ENCODE measurements at places on chromosomes 12 and 14.

DNA sequence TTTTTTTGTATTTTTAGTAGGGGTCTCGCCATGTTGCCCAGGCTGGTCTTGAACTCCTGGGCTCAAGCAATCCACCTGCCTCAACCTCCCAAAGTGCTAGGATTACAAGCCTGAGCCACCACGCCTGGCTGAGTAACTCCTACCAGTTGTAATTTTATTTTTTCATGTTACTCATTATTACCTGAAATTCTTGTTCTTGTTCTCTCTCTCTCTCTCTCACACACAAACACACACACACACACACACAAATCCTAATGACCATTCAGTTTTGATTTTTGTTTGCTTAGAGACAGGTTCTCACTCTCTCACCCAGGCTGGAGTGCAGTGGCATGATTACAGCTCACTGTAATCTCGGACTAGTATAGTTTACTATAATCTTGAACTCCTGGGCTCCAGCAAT lies 30.2 kb downstream of the DNAL1 start:
- no peak for DNase-seq

GRCh38 chr12:71159878-71160277 lies 2.1 kb upstream of the TSPAN8 start:
- no peak for DNase-seq

DNA sequence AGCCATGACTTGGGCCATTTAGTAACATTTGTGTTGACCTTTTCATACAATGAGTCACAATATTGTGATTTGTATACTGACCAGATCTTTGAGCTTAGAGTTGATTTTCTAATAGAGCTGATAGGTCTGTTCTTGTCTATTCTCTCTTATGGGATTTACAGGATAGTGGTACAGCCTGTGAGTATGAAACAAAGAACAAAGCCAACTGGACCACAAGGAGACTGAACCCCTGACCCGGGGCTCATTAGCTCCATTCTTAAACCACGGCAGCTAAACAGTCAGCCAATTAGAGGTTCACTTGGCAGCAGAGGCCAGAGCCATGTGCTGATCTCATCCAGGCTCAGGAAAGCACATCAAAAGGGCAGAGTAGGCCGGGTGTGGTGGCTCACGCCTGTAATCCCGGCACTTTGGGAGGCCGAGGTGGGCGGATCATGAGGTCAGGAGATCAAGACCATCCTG lies 59.1 kb upstream of the GNPNAT1 start:
- no peak for DNase-seq

GRCh38 chr12:105915997-105916759 lies 222.6 kb downstream of the NUAK1 start:
- DNase-seq: no peak

GRCh38 chr12:22600181-22600580 lies 24.8 kb upstream of the ETNK1 start:
- DNase-seq: no peak

DNA sequence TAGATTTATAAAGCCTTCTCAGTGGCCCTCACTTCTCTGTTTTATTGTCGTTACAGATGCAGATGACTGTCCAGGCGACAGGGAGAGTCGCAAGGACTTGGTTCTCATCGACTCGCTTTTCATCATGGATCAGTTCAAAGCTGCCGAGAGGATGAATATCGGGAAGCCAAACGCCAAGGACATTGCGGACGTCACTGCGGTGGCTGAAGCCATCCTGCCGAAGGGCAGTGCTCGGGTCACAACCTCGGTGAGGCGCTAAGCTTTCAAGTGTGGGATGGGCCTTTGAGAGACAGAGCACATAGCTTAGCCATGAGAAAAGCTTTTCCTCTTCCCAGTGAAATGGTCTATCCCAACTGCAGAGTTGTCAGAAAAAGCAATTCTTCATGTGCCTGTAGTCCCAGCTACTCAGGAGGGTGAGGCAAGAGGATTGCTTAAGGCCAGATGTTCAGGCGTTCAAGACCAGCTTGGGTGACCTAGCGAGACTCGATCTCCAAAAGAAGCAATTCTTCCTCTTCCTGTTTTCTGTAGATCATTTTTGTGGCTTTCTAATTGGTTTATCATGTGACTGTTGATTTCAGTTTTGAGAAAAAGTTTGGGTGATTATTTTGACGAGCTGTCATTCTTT lies 56.4 kb downstream of the EP400 start:
- DNase-seq: no peak

GRCh38 chr12:104427547-104427938 lies 29.2 kb upstream of the CHST11 start:
- no peak for DNase-seq

DNA sequence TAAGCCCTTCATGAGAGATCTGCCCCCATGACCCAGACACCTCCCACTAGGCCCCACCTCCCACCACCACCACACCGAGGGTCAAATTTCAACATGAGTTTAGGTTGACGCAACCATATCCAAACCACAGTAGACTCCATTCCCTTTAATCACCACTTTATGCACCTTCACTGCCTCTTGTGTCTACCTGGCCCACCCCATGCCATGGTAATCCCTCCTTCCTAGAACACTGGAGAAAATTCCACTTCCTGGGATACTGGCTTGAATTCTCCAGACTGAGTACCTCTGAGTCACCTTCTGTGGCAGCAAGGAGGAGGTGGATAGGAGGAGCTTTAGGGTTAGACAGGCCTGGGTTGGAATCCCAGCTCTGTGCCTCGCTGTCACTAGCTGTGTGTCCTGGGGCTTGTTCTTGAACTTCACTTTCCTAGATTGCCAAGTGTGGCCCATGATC lies 26.1 kb upstream of the CIPC start:
- DNase-seq: no peak

DNA sequence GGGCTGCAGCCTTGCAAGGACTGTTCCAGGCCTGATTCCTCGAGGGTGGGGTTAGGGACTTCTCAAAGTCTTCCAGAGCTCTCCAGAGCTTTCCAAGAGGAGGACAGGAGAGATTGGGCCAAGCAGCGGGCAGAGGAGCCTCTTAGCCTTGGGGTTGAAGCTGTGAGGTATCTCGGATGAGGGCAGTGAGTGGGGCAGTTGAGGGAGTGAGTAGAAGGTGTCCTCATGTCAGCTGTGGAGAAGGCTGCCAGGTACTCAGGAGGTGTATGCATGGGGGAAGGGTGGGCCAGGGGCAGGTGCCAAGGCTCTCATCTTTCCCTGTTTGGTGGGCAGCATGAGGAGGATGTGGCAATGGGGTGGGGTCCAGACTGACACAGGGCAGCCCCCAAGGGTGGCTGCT lies 7.7 kb downstream of the KRT83 start:
- no peak for DNase-seq

DNA sequence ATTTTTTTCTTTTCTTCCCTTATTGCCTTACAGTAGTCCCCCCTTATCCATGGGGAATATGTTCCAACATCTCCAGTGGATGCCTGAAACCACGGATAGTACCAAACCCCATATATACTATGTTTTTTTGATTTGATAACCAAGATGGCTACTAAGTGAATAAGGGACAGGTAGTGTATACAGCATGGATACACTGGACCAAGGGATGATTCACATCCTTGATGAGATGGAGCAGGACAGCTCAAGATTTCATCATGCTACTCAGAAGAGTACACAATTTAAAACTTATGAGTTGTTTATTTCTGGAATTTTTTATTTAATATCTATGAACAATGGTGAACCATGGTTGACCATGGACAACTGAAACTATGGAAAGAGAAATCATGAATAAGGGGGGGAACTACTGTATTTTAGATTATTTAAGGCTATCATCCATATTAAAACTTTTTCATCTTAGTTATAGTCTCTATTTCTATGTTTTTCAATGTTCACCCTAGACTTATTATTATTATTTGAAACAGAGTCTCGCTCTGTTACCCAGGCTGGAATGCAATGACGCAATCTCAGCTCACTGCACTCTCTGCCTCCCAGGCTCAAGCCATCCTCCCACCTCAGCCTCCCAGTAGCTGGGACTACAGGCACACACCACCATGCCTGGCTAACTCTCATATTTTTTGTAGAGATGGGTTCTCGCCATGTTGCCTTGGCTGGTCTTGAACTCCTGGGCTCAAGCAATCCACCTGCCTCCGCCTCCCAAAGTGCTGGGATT lies 188.0 kb upstream of the PELI2 start:
- no peak for DNase-seq

- DNase-seq: no peak
Measured at GRCh38 chr14:50926851-50927386, 17.4 kb downstream of the PYGL start.

DNA sequence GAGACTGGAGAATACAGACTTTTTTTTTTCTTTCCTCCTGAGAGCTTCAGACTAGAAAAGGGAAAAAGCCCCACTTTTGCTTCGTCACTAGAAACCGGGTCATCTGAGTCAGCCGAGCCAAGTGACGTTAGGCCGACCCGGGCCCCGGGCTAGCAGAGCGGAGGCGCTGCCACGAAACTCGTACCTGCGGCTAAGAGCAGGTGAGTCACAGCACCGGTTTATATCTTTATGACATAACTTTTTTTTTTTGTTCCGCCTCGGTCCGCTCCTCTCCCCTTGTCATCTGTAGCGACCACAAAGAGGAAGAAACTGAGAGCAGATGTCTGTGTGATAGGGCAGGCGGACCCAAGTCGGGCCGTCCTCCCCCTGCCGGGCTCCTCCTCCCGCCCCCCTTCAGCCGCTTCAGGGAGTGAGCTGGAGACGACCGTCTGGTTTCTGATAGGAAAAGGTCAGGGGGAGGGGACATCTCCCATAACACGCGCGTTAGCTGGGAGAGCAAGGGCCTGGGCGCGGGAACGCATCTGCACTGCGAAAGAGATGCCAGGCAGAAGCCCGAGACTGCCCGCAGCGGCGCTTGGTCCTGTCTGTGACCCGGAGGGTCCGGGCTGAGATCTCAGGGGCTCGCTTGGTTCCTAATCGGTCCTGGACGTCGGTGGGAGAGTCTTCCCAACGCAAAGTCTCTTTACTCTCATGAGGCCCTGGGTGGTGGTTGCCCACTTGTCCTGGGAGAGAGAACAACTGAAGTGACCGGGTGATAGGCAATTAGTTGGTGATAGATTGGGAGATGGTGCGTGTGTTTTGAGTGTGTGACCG lies 586 bp downstream of the TTC6 start:
- no peak for DNase-seq

DNA sequence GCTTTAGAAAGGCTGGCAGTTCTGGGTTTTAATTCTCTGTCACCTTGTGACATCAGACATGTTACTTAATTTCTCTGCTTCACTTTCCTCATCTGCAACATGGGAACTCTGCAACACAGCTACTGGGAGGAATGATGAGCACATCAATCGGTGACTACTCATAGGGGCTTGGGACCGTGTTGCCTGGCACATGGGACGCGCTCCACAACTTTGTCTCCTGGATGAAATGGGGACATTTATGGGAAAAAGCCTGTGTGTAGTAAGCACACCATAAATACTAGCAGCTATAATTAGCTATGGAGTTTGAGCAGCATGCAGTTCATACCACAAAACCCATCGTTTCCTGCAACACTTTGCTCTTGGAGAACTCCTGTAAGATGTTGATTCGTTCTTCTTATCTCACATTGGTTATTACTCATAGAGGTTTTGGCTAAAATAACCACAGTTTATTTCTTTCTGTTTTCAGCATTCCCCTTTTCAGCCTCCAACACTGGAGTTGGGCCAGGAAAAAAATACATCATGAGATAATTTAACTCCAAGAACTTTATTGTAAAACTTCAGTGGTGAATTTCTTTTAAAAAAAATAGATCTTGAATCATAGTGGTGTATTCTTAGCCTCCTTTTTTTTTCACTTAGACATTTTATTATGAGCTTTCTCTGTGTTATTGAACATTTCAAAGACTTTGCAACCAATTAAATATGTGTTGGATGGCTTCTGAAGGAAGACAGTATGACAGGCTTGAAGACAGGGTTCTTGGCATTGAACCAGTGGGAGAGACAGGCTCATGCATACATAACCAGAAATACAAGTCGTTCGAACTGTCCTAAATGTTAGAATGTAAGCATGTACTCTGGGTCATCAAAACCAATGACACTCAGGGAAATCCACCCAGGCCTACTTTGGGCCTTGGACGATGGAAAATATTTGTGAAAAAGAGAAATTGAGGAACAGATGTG lies 72.7 kb downstream of the RIN3 start:
- DNase-seq: peak; percentile 99

- no peak for DNase-seq
Measured at GRCh38 chr12:25365340-25365730, 114.6 kb upstream of the KRAS start.

GRCh38 chr12:114311974-114312373 lies 94.0 kb downstream of the TBX5 start:
- no peak for DNase-seq

DNA sequence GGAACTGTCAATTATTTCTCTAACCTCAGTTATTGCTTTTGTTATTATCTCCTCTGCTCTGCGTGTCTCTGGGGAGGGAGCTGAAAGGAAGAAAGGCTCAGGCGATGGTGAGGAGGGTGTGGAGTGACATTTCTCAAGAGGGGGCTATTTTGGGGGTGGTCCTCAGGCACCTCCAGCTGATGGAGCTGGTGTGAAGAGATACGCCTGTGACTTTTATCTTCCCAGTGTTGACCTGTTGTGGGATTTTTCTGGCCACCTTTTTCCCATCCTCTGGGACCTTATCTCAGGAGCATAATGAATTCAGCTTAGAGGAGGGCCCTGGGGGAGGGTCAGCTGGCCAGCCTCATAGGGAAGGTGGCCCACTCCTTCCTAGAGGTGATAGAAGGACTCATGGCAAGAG lies 26.4 kb downstream of the KCNA5 start:
- DNase-seq: no peak

DNA sequence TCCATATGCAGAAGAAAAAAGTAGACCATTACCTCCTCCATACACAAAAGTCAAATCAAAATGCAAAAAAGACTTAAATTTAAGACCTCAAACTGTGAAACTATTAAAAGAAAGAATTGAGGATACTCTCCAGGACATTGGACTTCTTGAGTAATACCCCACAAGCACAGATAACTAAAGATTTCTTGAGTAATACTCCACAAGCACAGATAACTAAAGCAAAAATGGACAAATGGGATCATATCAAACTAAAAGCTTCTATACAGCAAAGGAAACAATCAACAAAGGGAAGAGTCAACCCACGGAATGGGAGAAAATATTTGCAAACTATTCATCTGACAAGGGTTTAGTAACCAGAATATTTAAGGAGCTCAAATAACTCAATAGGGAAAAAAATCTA lies 427.9 kb downstream of the CCDC91 start:
- no peak for DNase-seq

- DNase-seq: no peak
Measured at GRCh38 chr14:86673523-86673969, 1143.6 kb downstream of the FLRT2 start.

- DNase-seq: no peak
Measured at GRCh38 chr12:9751204-9752144, 9.2 kb downstream of the CD69 start.
